ENCODE measurements at places on chromosomes 2 and 18.

GRCh38 chr18:36379435-36379984 is 82.0 kb downstream of the FHOD3 start:
- no peak for DNase-seq

- no peak for DNase-seq
Observed at GRCh38 chr2:128219891-128220290, 98.8 kb downstream of the HS6ST1 start.

DNA sequence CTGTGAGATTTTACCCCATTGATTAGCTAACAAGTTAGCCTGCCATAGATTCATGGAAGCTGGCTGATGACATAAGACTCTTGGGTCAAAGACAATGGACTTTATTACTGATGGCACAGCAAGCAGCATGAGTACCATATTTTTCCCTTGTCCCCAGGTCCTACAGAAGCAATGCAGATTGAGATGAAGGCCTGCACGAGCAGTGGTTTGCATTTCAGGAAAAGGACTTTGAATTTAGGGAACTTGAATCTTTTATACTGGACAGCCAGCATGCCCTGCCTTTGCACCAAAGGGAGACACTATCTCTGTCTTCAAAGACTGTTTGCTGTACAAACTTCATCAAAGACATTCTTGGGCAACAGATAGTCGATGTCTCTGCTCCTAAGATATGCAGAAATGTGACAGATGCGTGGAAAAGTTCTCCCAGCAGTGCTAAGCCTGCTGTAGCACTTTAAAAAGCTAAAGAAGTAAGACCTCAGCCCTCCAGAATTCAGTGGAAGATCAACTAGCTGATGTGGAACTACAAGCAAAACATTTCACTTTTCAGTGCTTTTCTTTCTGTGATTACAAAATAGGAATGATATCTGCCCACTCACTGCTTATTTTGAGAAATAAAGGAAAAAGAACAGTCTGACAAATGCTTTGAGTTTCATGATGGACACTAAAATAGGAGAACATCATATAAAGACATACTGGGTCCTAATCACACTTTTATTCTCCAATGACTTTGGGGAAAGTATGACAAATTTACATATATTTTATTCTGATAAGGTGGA is 44.4 kb upstream of the TANK start:
- DNase-seq, result no peak

GRCh38 chr2:126765395-126765794 is 109.4 kb downstream of the GYPC start:
- DNase-seq, result no peak

- DNase-seq, result no peak
Observed at GRCh38 chr18:9696112-9696511, 12.0 kb upstream of the RAB31 start.

- no peak for DNase-seq
Observed at GRCh38 chr2:226965376-226965775, 129.5 kb downstream of the RHBDD1 start.

DNA sequence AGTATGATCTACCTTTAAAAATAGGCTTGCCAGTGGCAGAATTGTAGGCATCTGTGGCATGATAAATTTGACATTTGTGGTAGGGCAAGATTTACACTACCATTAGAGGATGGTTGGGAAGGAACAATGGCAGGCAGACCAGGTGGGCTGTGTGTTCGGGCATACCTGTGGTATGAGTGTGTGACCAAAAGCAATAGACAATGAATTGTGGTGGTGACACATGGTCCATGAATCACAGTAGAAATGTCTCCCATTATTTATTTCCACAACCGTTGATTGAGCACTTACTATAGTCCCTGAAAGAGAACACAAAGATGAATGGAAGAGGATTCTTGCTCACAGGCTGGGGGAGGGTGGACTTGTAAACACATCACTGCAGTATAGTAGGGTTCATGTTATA is 29.9 kb upstream of the RUFY4 start:
- no peak for DNase-seq

- DNase-seq, result no peak
Observed at GRCh38 chr2:224412141-224413015, 10.5 kb upstream of the FAM124B start.

GRCh38 chr2:216583147-216583546 is 50.1 kb upstream of the IGFBP2 start:
- DNase-seq, result no peak

- DNase-seq, result no peak
Observed at GRCh38 chr2:49755777-49756176, 601.5 kb upstream of the FSHR start.

- DNase-seq, result no peak
Observed at GRCh38 chr18:22279741-22280452, 110.5 kb downstream of the GATA6 start.

- DNase-seq, result no peak
Observed at GRCh38 chr2:225040856-225041206, 1.4 kb downstream of the DOCK10 start.

DNA sequence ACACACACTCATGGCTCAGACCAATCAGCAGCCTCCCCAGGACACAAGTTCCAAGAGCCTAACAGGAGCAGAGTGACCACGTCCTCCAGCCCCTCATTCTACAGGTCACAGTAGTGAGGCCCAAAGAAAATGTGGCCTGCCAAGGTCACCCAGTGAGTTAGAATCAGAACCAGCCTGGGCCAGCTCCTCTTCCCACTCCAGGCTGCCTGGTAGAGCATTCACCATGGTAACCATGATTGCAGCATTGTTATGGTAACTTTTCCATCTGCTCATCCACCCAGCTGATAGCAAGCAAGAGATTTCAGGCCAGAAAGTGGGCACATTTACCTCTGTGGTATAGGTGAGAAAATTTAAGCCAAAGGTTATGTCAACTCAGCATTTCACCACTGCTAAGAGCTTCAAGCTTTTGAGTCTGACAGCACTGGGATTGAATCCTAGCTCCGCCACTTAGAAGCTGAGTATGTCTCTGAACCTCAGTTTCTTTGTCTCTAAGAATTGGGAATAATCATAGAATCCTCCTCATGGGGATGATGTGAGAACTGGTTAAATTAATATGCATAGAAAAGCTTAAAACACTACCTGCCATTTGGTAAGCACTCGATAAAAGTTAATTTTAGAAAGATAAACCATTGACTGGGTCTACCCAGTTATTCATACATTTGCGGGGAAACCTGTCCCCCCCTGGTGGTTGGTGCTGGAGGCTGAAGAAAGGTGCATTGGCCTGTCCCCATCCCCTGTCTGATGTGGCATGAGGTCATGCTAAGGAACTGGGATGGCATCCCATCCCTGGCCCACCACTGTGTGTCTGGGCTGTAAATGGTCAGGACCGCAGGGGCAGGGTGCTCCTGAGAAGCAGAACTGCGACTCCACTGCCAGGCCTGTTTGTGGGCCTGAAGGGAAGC is 181.5 kb downstream of the KLHL29 start:
- DNase-seq, result peak; percentile 32

GRCh38 chr2:25521665-25522387 is 151.6 kb downstream of the DTNB start:
- DNase-seq, result peak; percentile 70

DNA sequence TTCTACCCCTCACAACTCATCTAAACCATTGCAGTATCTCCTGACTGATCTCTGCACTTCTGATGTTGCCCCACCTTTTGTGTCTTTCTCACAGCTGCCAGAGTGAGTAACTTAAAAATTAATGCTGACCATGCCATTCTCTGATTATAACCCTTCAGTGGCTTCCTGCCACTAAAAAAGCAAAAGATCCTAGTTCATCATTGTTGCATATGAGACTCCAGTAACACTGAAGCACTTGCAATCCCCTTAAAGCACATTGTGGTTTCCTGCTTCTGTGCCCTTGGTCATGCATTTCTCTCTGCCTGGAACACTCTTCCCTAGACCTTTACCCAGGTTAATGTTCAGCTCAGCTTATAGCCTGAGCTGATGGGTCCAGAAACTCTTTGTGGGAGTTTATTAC is 95.1 kb upstream of the WDSUB1 start:
- no peak for DNase-seq

GRCh38 chr2:127874378-127875269 is 11.1 kb downstream of the AMMECR1L start:
- no peak for DNase-seq

DNA sequence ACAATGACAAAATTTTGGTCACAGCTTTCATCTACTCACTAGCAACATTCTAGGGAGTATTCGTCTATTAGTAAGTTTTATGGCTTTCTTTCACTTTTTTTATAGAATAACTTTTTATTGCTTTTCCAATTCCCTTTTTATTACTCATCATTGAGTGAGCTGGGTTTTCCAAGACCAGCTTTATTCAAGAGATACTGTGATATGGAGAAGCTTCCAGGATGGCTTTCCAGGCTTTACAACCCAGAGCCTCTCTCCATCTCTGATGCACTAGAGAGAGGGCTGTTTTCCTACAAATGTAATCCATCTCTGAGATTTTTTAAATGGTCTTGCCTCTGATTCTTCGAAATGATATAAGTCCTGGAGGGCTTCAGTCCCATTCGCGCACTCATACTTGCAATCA is 118.3 kb downstream of the LDLRAD4 start:
- DNase-seq, result no peak

DNA sequence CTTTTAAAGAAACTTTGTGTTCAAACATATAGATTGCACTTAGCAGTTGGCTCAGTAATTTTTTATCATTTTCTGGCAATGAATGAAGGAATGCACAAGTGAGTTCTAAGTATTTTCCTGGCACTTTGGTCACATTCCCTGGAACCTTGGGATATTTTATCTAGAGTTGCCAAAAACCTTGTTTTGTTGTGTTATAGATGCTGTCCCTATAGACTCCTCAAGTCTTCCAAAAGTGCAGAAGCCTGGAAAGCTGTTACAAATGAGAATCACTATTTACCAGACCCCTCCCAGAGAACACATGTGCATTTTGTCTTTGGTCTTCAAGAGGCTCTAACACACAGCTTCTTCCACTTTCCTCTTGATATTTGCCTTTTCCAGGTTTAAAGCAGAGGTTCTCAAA is 108.3 kb downstream of the RND3 start:
- no peak for DNase-seq

GRCh38 chr2:103445347-103445746 is 683.5 kb downstream of the TMEM182 start:
- no peak for DNase-seq

- no peak for DNase-seq
Observed at GRCh38 chr2:108594132-108594981, 60.1 kb downstream of the LIMS1 start.

GRCh38 chr2:220096406-220096805 is 469.0 kb downstream of the SLC4A3 start:
- no peak for DNase-seq

GRCh38 chr2:45712570-45712969 is 61.1 kb downstream of the PRKCE start:
- DNase-seq, result no peak

DNA sequence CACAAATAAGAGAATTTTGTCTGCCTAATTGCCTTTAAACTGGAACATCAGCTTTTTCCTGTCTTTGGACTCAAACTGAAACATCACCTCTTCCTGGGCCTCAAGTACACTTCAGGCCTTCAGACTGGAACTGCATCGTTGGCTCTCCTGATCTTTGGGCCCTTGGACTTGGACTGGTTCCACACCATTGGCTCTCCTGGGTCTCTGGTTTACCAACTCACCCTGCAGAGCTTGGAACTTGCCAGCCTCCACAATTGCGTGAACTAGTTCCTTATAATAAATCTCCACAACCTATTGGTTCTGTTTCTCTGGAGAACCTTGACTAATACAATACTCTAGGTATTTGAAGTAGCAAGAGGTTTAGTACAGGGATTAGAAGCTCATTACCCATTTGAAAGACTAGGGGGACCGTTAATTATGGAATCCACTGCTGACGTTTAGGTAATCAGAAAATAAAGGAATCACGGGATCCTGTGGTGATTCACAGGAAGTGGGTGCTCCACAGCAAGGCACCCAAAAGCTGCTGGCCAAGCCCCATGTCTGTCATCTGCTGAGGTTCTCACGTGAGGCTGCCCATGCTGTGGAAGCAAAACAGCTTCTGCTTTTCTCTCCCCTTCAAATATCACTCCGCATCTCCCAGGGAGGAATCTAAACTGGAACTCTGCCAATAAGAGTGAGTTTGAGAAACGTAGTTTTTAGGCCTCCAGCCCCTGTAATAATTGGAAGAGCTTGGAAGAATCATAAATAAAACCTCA is 20.0 kb upstream of the SGPP2 start:
- no peak for DNase-seq

GRCh38 chr2:205814039-205814364 is 131.7 kb downstream of the NRP2 start:
- no peak for DNase-seq

GRCh38 chr2:10305715-10306114 is 3.0 kb downstream of the HPCAL1 start:
- DNase-seq, result no peak

GRCh38 chr2:108922141-108922915 is 66.7 kb downstream of the EDAR start:
- no peak for DNase-seq

DNA sequence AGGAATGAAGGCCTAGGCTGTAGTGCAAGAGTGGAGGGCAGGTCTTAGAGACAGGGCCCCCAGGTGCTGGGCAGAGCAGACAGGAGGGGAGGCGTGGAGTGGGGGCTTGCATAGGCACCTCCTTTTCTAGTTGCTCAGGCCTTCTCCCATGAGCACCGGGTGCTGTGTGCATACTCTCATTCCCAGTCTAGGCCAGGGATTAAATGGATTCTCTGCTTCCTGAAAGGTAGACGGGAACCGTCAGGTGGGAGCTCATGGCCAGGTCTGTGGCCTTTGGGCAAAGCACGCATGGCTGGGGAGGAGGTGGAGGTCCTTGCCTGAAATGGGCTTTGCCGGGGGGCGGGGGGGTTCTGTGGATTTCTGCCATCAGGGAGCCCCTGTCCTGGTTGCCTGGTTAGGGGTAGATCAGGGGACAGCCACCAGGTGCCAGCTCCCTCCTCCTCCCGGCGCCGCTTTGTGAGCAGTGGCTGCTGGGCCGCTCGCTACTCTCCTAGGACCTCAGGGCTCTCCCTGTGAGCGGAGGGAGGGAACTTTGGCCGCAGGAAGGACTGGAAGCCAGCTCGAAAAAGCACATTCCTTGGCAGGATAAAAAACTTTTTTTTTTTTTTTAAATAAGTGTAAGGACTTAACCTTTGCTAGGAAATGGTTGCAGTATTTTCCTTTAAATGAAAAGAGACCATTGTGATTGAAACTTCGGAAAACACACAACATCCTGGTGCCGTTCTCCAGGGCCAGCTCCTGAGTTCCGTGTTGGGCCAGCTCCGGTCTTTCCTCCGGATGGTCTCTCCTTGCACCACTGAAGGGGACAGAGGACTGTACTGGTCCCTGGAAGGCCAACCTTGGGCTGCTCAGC is 82.8 kb upstream of the HAAO start:
- no peak for DNase-seq

GRCh38 chr2:6341588-6342129 is 524.0 kb downstream of the CMPK2 start:
- no peak for DNase-seq

- peak; percentile 83 for DNase-seq
Observed at GRCh38 chr2:176056406-176056805, 27.4 kb downstream of the EVX2 start.

DNA sequence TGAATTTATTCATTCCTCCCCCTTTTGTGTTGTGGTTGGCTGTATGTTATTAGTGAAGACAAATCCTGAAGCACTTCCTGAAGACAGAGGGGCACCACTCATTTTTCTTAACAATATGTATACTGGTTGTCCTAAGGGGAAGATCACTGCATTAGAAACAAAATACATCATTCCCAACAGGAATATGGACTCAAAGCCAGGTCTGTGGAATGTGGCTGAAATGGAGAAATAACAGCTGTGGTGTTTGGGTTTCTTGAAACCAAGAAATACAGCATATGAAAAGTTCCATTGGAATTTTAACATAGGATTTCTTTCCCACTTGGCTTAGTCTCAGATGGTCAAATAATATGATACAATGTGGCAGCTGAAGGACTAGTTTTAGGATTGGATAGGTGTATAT is 267.6 kb downstream of the KCNE4 start:
- DNase-seq, result no peak
